ENCODE measurements at places on chromosomes 3 and 15.

DNA sequence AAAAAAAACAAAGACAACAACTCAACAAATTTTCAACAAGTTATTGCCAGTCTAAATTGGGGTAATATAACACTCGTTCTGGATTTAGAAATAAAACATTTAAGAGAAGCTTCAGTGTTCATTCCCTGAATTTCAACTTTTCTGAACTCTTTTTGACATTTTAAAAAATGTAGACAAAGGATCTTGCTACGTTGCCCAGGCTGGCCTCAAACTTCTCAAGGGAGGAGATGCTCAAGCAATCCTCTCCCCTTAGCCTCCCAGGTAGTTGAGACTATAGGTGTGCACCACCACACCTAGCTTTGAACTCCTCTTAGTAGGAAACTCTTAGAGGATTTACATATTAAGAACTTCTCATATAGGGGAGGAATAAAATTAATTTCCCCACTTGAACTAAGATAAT is 91.9 kb downstream of the AKAP13 start:
- no peak for DNase-seq

DNA sequence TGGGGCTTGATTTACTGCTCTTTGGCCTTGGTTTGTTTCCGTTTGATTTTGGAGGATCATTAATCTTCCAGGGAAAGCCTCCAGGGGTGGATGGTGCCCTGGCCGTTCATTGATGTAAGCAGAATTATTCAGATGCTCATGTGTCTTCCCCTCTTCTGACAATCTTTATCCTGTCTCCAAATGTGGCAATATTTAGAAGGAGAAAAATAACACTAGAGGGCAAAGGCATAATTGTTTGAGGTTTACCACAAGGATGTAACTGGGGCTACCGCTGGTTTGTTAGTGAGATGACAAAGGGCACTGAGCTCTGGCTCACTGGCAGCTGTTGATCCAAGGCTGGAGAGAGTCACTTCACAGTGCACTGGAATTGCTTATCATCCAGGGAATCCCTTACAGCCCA is 18.2 kb upstream of the PLCL2 start:
- no peak for DNase-seq

DNA sequence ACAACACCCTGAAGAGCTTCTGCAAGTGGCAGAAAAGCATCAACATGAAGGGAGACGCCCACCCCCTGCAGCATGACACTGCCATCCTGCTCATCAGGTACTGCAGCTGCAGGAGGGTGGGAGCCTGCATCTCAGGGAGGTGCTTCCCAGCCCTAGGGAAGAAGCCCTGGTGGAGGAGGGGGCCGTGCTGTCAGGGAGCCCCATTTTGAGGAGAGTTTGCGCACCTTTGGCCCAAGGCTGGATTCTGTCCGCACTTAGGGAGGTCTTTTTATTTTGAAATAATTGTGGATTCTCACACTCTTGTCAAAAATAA is 42.1 kb downstream of the SAXO2 start:
- no peak for DNase-seq

DNA sequence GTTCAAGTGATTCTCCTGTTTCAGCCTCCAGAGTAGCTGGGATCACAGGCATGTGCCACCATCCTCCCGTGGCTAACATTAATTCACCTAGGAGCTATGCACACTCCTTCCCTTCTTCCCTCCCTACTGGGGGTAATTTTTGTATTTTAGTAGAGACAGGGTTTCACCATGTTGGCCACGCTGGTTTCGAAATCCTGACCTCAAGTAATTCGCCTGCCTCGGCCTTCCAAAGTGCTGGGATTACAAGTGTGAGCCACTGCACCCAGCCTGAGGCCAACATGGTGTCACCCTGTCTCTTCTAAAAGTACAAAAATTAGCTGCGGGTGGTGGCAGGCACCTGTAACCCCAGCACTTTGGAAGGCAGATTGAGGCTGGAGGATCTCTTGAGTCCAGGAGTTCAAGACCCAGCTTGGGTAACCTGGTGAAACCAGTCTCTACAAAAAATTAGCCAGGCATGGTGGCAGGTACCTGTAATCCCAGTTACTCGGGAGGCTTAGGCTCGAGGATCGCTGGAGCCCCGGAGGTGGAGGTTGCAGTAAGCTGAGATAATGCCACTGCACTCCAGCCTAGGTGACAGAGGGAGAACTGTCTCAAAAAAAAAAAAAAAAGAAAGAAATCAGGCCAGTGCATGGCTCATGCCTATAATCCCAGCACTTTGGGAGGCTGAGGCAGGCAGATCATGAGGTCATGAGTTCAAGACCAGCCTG is 6.1 kb downstream of the RNU5B-1 start:
- no peak for DNase-seq

DNA sequence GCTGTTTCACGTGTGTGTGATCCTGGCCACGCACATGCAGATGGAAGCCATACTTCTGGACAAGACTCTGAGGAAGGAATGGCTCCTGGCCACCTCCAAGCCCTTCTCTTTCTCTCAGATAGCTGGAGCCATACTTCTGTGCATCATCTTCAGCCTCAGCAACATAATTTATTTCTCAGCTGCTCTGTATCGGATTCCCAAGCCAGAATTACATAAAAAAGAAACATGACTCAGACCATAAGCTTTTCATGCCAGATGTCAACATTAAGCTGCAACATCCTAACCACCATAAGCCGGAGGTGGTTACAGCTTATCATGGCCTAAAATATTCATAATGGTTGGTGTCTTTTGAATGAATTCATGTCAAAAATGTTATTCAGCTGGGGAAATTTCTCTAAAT is 10.6 kb upstream of the KIF23 start:
- no peak for DNase-seq

Measured in esophagus squamous epithelium (tissue), 5 donors.